MCF 10A (cell line): ENCODE measurements at places on chromosomes 5 and 9. TPM values are rescaled to one million over a fixed set of nuclear protein-coding genes. Genes with fewer than 3 reads are reported as not detected.

- no peak for DNase-seq
Measured at GRCh38 chr9:87127978-87128614, 180.8 kb upstream of the GAS1 start.

DNA sequence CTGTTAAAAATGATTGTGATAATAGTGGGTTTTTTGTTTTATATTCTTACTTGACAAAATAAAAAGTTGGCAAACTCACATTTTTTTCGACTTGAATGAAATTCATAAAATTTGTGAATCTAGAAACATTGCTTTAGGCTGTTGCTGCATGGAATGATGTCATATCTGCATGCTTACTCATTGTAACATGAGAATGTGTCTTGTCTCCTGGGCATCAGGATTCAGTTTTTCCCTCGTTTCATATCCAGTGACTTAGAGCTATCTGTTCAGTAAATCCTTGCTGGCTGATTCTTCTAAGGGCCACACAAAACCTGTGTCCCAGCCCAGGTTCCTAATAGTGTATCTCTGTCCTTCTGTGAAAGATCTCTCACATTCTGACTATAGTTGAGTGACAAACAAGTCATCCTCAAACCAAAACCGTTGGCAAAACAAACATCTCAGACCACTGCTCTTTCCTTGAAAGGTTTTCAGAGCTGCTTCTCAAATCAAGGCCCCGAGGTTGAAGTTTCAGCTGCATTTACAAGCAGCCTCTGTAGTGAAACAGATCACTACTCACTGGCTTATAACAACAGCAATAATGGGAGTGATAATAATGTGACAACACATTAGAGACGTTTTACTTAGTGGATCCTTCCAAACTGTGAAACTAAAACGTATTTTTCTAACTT lies 95.0 kb downstream of the NPR3 start:
- peak; percentile 79 for DNase-seq

DNA sequence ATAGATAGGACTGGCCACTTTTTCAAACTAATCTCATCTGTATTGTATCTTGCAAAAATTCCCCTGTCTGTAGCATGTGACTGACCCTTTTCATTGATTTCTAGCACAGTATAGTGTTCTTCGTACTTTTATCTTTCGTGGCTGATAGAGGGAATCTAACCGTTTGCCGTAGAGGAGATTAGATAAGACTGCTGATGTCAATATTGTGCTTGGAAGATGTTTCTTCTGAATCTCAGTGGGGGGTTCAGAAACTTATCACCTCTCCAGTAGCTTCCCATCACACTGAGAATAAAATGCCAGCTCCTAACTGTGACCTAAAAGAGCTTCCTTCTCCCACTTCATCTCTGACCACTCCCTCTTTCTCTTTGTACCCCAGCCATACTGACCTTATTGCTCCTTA lies 25.4 kb upstream of the ALDOB start:
- DNase-seq = no peak

RASEF gene
- 6.9 and 7.5 TPM in 2 replicates for total RNA-seq
